Natural killer cell treated with Interleukin-12 subunit alpha and Interleukin-12 subunit beta and Interleukin-15 and Interleukin-18, amount 100 ng/mL, for 72 hours (primary cell): ENCODE measurements at places on chromosomes 3 and 15. TPM values are rescaled to one million over a fixed set of nuclear protein-coding genes. Genes with fewer than 3 reads are reported as not detected.

GRCh38 chr3:10142707-10143560 lies 1.4 kb downstream of the VHL start:
- no peak for DNase-seq

- no peak for DNase-seq
These were observed 227.7 kb downstream of the ADAMTS17 start for GRCh38 chr15:100114100-100114499.

DNA sequence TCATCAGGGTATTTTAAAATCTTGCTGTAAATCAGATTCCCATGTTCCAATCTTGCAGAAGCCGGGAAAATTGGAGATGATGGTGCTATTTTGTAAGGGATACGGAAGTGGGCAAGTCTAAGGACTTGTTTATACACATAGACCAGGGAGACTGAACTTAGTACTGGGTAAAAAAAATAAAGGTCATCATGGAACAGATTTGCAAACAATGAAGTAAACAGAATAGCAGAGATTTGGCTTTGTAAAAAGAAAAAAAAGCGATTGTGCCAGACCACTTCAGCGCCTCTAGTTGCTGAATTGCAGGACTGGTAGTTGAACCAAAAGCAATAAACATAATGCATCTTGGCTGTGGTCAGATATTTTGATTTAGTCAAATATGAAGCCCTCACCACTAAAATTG lies 229.1 kb downstream of the TP63 start:
- no peak for DNase-seq

DNA sequence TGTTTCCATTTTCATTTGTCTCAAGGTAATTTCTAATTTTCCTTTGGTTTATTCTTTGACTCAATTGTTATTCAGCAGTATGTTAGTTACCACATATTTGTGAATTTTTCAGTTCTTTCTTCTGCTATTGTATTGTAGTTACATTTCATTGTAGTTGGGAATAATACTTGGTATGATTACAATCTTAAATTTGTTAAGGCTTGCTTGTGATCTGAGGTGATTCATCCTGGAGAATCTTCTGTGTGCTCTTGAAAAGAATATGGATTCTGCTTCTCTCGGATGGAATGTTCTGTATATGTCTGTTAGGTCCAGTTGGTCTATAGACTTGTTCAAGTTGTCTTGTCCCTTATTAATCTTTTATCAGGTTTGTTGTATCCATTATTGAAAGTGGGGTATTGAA lies 63.4 kb upstream of the VEPH1 start:
- no peak for DNase-seq

GRCh38 chr3:197085137-197085536 lies 55.5 kb upstream of the MELTF start:
- DNase-seq = no peak

GRCh38 chr3:137924628-137925027 lies 85.3 kb upstream of the CLDN18 start:
- no peak for DNase-seq

DNA sequence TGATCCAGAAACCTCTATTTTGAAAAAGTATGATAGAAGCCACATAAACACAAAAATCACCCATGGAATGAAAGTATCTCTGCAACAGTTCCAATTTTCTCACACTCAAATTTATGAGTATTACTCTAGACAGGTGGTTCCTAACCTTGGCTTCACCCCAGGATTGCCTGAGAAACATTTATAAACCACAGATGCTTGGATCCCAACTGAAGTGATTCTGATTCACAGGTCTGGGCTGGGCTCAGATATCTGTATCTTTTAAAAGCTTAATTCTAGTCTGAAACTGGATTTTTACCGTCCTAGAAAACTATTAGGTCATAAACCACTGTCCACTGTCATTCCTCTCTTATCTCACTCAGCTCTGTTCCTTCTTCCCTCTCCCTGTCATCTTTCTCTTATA lies 7.4 kb upstream of the SST start:
- no peak for DNase-seq

DNA sequence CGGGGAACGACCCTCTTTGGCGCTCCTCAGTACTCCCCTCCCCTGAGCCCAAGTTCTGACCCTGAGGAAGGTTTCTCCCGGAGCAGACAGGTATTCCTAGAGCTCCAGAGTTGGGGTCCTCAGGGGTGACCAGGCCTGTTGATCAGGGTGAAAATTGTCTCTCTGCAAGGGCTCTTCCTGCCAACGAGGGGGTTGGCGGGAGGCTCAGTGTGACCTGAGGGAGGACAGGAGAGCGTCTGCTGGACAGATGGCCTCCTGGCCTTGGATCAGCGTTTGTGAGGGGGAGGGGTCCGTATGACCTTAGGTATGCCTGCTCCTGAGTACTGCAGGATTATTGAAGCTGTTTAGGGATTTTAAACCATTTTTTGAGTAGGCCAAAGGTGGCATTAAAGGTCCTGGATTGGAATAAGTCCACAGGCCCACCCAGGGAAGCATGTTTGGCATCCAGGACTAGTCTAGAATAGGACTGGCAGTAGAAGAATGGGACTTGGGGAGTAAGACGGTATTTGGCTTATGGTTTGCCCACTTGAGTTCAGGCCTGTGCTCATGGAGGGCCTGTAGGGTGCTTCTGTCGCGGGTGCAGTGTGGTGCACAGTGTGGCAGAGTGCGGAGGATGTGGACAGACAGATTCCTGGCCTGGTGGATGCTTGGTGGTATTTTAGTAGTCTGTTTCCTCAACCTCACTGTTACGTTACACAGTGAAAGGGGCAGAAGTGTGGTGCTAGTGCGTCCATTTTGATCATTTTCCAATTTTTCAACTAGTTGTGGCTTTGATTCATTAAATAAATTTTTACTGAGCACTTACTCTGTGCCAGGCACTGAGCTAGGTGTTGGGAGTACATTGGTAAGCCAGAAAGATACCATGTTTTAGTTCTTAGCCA lies 959 bp downstream of the ZNF592 start:
- DNase-seq = peak; percentile 73

GRCh38 chr3:8882642-8883041 lies 80.6 kb downstream of the RAD18 start:
- DNase-seq = no peak

GRCh38 chr3:44561076-44561475 lies 6.1 kb downstream of the ZKSCAN7 start:
- no peak for DNase-seq

- no peak for DNase-seq
These were observed 38.4 kb downstream of the TMEM158 start for GRCh38 chr3:45187694-45188141.

DNA sequence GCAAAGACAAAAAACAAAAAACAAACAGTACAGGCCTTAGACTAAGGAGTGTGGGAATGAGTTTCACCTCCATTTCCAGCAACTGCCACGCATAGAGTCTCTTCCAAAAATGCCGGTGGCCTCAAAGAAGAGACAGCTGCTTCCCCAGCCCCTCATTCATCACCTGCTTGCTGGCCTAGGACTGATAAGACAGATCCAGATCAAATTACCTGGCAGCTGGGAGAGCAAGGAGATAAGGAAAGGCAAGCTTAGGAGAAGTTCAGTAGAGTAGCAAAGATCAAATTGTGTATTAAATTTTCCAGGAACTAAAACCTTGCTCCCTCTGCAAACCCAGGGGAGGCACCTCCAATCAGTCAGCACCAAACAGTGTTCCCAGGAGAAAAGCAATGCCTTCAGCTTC lies 325.8 kb upstream of the CTNNB1 start:
- DNase-seq = no peak

- no peak for DNase-seq
These were observed 1721.7 kb downstream of the OTOL1 start for GRCh38 chr3:163218336-163218735.

Gene RFTN1
- total RNA-seq = 201 TPM

Gene IL5RA
- 5.0 TPM for total RNA-seq

Gene BUB1B
- 19.4 TPM for total RNA-seq

Gene CAND2
- 0.62 TPM for total RNA-seq

Gene CKMT1A
- total RNA-seq = not detected

Gene SLC28A2
- total RNA-seq = not detected
